Smooth muscle cell of trachea (primary cell): ENCODE measurements at places on chromosomes 3 and 15. TPM values are rescaled to one million over a fixed set of nuclear protein-coding genes. Genes with fewer than 3 reads are reported as not detected.

The POLG gene
- total RNA-seq = 81.9 and 95.9 TPM in 2 replicates

The MAP3K13 gene
- total RNA-seq = 10.9 and 20.4 TPM in 2 replicates

The MCF2L2 gene
- 0.15 TPM in 1 of 2 replicates, not detected in the other for total RNA-seq

The BMF gene
- total RNA-seq = 4.8 and 6.4 TPM in 2 replicates

The ACSBG1 gene
- under 0.01 TPM in 1 of 2 replicates, not detected in the other for total RNA-seq

The FRMD5 gene
- total RNA-seq = 7.0 and 7.1 TPM in 2 replicates

The MUC4 gene
- not detected in 2 replicates for total RNA-seq

The POC1A gene
- total RNA-seq = 5.5 and 15.0 TPM in 2 replicates

The SHC4 gene
- total RNA-seq = 2.0 and 3.0 TPM in 2 replicates

The MESP2 gene
- total RNA-seq = 0.58 and 1.3 TPM in 2 replicates

The TRH gene
- not detected in 2 replicates for total RNA-seq

The PLA2G4D gene
- total RNA-seq = not detected in 2 replicates

The CCDC39 gene
- total RNA-seq = 0.15 and 0.17 TPM in 2 replicates

The CCR8 gene
- not detected in 2 replicates for total RNA-seq
